ENCODE measurements at places on chromosomes 6 and 20. TPM values are rescaled to one million over a fixed set of nuclear protein-coding genes. Genes with fewer than 3 reads are reported as not detected.

DNA sequence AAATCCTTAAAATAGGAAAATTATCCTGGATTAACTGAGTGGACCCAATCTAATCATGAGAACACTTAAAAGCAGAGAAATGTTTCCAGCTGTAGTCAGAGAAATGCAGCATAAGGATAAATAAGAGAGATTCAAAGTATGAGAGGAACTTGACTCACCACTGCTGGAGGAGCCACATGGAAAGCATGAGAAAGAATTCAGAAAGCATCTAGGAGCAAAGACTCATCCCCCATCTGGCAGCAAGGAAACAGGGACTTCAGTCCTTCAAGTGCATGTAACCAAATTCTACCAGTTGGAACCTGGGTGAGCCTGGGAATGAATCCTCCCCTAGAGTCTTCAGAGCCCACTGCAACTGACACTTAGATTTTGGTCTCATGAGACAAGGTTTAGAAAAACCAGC lies 33.7 kb downstream of the RNF146 start:
- no peak for DNase-seq

GRCh38 chr6:52990342-52990741 lies 4.7 kb downstream of the GSTA4 start:
- DNase-seq: no peak

GRCh38 chr6:74114428-74114827 lies 418.4 kb downstream of the CD109 start:
- DNase-seq: no peak

DNA sequence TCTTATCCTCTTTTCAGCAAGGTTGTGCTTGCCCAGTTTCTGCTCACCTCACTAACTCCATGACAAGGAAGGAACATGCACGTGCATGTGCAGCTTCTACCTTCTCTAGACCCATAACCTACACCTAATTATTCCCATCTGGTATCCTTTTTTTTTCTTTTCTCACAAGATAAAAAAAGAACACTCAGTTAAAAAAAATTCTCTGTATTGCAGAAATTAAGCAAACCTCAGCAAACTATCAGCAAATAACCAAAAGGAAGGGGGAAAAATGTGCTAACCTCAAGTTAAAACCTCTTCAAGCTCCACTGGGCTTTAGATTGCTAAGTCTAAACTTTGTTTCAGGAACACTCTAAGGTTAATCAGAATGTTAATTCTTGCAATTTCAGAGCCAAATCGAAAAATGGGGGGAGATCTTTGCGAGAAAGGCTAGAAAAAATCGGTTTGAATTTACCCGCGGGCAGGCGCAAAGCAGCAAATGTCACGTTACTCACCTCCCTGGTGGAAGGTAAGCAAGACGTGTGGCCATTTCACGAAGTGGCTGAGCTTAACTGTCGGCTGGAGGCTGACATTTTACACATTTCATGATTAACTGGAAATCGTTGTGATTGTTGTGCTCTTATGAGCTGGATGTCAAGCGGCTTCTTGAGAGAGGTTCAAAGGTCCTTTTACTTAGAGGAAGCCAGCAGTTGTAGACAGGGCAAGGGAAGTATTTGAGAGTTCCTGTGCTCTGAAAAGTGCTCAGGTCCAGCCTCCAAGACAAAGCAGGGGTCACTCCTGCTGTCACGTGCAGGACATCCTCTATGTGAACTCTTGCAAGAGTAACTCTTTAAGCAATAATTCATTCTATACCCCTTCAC lies 19.1 kb downstream of the TFAP2B start:
- DNase-seq: no peak

- no peak for DNase-seq
Measured at GRCh38 chr20:20505554-20505953, 137.7 kb downstream of the INSM1 start.

DNA sequence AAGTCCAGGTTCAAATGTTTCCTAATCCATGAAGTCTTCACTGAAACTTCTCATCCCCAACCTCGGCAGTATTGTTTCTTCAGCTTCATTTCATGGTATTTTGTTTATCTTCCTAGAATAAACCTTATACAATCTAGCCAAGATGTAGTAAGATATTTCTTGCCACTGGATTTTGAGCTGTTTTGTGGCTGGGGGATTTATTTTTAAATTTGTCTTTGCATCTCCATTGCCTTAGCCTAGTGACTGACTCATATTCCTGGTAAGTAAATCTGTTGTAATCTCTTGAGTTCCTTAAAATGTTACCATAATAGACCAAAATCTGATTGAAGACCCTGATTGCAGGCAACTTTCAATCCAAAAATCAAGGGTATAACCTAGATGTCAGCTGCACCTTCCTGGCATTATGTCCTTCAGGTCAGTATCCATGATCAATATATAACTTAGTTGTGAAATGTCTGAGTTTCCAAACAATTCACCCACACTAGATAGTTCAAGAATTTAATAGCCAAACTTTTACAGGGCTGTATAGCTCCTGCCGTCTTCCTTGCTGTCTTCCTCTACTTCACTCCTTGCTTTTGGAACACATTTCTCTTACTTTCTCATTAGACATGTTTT lies 4.7 kb upstream of the TRMT11 start:
- no peak for DNase-seq

DNA sequence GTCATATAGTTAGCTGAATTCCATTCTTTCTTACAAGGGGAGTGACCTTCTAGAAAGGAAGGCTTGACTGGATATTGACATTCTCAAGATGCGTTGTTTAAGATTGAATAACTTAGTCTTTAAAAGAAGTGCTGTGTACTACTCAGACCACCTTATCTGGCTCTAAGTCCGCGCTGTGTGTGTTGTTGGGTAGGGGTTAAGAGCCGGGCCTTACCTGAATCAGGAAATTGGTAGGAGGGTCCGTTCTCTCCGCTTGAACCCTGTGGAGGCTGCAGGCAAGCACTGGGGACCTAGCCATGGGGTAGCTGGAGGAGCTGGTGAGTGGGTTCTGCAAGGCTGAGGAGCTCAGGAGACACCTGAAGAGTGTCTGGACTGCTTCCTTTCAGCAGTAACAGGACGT lies 9.0 kb upstream of the SCML4 start:
- no peak for DNase-seq

- no peak for DNase-seq
Measured at GRCh38 chr6:79231666-79232065, 2.8 kb downstream of the HMGN3 start.

DNA sequence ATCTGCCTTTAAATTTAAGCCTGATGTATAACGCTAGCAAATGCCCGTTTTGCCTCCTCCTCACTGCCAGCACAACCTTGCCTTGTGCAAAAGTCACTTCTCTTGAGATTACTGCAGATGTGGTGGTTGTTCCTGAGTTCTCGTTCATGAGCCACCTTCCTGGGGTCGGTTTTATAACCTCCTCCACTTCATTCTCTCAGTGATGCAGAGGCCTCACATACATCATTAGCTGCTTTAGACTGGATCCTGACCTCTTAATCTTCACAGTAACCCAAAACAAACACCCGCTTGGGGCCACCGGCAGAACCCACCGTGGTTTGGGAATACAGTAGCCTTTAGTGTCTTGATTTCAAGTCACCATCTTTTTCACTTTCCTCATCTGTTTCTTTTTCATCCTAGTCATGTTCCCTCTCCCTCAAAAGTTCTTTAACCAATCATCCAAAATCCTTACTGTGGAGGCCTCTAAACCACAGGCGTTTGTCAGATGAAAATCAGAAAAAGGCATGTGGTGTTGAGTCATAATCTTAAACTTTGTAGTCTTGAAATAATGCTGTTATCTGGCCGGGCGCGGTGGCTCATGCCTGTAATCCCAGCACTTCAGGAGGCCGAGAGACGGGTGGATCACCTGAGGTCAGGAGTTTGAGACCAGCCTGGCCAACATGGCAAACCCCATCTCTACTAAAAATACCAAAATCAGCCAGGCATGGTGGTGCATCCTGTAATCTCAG lies 430.3 kb upstream of the SOX4 start:
- DNase-seq: no peak

The MEP1A gene
- total RNA-seq: not detected

The SLC44A4 gene
- 2.1 TPM for total RNA-seq

The DSP gene
- 7.2 TPM for total RNA-seq

The TMC2 gene
- 0.22 TPM for total RNA-seq

The TXLNB gene
- 1.7 TPM for total RNA-seq

The SOBP gene
- total RNA-seq: 18.5 TPM

The SLC22A7 gene
- total RNA-seq: not detected

The MYLK2 gene
- total RNA-seq: 0.27 TPM

The NNAT gene
- 2.1 TPM for total RNA-seq

The POM121L2 gene
- total RNA-seq: not detected

The OTOR gene
- not detected for total RNA-seq

Measured in sciatic nerve (tissue), 2 donors.